ENCODE measurements at places on chromosomes 3 and 15.
A peak's percentile ranks its signal among the peaks of the same experiment; 100 is the strongest.

GRCh38 chr3:29203851-29204250, 77.0 kb upstream of the RBMS3 start:
- no peak for DNase-seq

- no peak for DNase-seq
These were observed 12.4 kb downstream of the MAP1A start for GRCh38 chr15:43529587-43530345.

DNA sequence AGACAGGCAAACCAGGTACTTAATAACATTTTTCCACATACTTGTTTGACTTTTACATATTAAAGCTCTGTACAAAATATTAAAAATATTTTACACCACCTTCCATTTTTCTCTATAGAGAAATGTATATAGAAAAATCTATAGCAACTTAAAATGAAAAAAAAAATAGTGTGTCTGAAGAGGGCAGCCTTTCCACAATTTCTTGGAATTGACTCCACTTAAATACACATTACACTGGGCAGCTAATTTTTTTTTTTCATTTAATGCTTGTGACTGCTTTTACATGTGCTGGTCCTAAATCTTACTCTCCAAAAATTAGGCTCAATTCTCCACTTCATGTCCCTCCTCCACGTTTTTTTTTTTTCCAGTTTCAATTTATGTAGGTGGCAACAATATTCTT, 427.0 kb upstream of the RBMS3 start:
- DNase-seq = no peak

GRCh38 chr3:87548271-87548670, 271.9 kb upstream of the POU1F1 start:
- no peak for DNase-seq

DNA sequence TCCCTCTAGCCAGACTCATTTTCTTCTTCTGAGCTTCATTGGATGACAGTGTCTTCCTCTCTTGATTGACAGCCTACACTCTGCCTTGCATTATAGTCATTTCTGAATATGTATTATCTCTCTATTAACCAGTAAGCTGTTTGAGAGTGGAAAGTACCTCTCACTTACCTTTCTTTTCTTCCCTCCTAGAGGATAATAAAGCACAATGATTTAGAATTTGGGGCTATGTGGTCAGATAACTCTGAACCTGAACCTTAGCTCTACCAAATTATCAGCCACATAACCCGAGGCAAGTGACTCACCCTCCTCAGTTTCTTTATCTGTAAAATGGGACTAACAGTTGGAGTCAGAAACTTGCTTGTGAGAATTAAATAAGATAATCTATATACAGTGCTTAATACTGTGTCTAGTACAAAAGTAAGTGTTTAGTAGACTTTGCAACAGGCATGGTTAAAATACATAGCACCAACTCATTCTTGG, 331.8 kb upstream of the TBL1XR1 start:
- no peak for DNase-seq

DNA sequence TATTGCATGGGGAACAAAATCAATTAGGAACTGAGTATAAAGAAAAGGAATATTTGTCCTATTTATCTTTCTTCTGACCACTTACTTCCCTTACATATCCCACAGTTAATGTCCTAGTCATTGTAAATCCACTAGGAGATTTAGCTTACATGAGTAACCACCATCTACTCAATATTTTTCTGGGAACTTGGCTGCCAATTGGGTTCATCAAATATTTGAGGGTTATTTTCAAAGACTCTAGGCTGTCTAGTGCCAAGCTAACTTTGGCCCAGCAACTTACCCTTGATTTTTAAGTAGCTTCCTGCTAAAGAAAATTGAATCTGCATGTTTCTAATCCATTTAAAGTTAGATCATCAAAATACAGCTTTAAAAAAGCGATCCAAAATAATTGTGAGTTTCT, 362.5 kb upstream of the EPHA3 start:
- no peak for DNase-seq

- no peak for DNase-seq
These were observed 85.2 kb downstream of the FMN1 start for GRCh38 chr15:33109345-33109744.

- peak; percentile 73 for DNase-seq
These were observed 64.8 kb upstream of the SATB1 start for GRCh38 chr3:18489939-18490338.

DNA sequence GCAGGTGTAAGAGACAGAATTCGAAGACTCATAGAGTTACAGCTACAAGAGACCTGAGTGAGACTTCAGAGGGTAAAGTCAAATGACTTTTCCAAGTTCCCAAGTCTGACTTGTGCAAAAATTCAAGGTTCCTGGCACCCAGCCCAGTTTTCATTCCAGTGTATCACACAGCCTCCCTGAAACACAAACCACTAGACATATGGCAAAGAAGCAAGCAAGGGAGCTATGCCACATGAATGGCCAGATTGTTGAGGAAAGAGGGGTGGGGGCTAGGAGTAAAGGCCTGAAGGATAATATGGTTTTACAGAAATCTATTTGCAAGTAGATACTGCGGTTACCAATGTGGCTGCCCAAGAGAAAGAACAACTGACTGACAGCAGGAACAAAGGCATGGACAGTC, 301.2 kb downstream of the MECOM start:
- DNase-seq = no peak

DNA sequence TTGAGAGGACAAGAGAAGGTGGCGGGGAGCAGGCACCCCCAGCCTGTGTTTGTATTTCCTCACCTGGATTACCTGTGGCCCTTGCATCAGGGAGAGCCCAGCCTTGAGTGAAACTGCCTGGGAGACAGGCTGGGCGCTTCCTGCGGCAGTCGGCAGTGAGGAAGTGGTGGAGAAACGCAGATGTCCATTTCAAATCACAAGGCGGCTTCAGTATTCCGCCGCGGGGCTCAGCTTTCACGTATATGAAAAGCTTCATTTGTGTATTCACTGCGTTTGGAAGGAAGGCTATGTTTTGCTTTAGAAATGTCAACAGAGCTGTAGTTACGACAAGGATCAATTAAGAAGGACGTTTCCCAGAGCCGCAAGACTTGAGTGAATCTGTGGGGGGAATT, 167.4 kb upstream of the CTDSPL start:
- DNase-seq = no peak

GRCh38 chr3:143507735-143508580, 340.3 kb downstream of the SLC9A9 start:
- no peak for DNase-seq

DNA sequence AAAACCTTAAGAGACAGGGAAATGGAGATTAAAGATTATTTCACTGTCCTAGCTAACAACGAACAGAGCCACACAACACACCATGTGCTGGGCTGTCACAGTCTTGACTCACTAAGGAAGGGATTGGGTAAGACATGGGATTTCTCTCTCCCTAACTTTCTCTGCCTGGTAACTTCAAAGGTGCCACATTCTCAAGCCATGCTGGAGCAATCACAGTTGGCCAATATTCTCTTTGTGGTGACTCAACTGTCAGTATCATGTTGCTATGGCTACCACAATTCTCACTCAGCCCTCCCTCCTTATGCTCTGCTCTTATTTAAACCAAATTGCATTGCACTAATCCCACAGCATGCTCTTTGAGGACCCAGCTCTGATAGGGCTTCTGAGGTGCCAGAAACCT, 74.0 kb downstream of the OXNAD1 start:
- no peak for DNase-seq

- DNase-seq = no peak
These were observed 4.6 kb downstream of the MYH15 start for GRCh38 chr3:108505811-108506210.

GRCh38 chr3:183591881-183592521, 36.5 kb upstream of the KLHL6 start:
- no peak for DNase-seq

DNA sequence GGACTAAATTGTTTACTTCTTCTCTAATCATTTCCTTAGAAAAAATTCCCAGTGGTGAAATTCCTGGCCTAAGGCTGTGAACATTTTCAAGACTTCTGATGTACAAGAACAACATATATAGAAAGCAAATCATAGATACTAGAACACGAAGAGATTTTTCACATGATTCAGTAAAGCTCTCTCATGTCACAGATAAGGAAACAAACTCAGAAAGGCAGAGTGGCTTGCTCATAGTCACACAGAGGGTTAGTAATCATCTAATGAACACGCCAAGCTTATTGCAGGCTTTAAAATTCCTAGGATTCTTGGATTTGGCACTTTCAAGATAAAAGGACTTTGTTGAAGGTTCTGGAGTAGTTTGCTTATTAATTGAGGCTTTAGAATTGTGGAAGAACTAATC, 26.2 kb downstream of the CRTAP start:
- DNase-seq = no peak

DNA sequence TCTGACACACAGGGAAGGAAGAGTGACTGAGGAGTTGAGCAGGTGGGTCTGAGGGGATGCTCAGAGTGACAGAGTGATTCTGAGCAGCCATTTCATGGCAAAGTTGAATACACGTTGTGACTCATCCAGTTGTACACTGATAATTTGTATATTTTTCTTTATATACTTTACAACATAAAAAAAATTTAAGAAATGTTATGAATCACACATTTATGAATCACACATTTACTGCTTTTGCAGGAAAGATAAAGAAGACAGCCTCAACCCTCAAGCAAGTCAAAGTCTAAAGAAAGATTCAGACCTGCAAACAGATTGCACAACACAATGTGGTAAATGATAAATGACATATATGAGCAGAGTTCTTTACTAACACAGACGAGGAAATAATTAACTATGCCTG, 21.0 kb upstream of the CHMP2B start:
- no peak for DNase-seq

DNA sequence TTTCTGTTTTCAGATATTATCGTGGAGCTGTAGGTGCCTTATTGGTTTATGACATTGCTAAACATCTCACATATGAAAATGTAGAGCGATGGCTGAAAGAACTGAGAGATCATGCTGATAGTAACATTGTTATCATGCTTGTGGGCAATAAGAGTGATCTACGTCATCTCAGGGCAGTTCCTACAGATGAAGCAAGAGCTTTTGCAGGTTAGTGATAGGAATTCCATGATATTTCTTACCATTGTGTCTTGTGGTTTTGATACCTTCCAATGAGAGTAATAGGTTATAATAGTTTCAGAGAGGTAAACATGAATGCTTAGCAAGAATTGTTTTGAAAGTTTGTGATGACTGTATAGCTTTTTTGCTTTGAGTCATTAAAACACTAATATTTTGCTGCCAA, 8.5 kb downstream of the RAB11A start:
- DNase-seq = no peak

DNA sequence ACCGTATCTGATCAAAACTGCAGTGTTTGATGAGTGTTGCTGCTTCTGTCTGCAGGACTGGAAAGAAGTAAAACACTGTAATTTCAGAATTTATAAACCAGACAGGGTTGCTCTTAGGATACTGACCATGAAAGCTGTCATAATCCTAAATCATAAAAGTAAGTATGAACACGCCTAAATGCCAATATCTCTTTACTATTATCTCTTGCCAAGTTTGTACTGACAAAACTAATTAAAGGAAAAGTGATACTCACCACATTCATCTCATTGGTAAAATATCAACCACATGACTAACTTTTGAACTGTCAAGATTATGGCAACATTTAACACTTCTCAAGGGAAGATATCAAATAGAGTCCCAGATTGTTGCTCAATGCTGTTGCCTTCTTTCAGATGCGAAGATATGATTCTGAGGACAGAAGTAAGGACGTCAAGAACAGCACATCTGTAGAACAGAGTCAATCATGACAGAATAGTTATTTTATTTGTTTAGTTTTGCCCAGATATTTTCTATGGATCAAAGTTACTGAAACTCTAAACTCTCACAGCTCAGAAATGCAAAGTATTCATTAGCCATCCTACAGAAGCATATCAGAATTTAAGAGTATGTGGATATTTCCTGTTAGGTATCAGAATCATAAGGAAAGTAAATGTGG, 61.4 kb upstream of the COL8A1 start:
- DNase-seq = no peak

- DNase-seq = no peak
These were observed 1.2 kb upstream of the IP6K1 start for GRCh38 chr3:49787536-49787935.

GRCh38 chr15:34031987-34032760, 6.8 kb downstream of the AVEN start:
- no peak for DNase-seq

- DNase-seq = no peak
These were observed 42.3 kb downstream of the GHSR start for GRCh38 chr3:172405914-172406313.

- peak; percentile 37 for DNase-seq
These were observed 497.1 kb downstream of the ZIC1 start for GRCh38 chr3:147906285-147906684.

DNA sequence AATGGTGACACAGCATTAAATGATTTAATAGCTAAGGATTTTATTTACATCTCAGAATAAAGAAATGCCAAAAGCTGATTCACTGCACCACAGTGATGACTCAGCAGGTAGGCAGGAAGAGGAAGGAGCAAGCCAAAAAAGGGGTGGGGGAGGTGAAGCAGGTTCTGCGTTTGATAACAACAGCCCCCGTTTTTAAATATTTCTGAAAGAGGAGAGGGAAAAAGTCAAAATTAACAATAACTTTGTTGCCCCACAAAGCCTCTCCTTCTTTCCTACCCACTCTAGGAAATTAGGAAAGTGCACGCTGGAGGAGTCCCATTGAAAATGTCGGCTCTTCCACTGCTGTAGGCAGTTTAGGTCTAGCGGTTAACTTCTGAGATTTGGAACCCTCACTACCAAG, 9.9 kb upstream of the CCDC54 start:
- DNase-seq = no peak

Data from T-helper 2 cell (primary cell).